ENCODE measurements at places on chromosomes 7 and 10.

GRCh38 chr10:62019685-62020359 lies 118.3 kb downstream of the ARID5B start:
- no peak for DNase-seq

- no peak for DNase-seq
These were observed 48.1 kb upstream of the EBF3 start for GRCh38 chr10:130012129-130012528.

GRCh38 chr7:75906991-75907667 lies 7.8 kb upstream of the POR start:
- no peak for DNase-seq

DNA sequence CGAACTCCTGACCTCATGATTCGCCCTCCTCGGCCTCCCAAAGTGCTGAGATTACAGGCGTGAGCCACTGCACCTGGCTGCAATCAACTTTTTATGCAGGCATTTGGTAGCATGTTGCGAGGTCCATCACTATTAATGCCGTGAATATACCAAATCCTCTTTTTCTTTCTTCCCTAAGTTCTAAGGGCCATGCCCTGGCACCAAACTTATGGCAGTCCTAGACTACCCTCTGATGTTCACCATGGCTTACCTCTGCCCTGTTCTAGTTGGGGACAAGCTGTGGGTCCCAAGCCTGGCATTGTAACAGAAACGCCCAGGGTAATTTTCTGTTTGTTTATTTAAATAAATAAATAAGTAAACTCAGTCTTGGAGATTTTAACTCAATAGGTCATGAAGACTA lies 13.3 kb downstream of the PRSS2 start:
- no peak for DNase-seq

DNA sequence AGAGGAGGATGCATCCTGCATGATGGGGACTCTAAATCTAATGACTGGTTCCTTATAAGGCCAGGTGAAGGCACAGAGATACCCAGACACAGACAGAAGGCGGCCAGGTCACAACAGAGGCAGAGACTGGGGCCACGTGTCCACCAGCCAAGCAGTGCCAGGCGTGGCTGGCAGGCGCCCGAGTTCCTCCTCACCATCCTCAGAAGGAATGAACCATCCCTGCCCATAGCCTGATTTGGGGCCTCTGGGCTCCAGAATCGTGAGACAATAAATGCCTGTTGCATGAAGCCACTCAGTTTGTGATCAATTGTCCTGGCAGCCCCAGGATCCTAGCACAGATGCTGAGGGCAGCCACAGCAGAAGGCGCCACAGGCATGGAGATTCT lies 69.0 kb upstream of the TNRC18 start:
- DNase-seq, result no peak

- no peak for DNase-seq
These were observed 51.0 kb downstream of the AMZ1 start for GRCh38 chr7:2738766-2739549.

DNA sequence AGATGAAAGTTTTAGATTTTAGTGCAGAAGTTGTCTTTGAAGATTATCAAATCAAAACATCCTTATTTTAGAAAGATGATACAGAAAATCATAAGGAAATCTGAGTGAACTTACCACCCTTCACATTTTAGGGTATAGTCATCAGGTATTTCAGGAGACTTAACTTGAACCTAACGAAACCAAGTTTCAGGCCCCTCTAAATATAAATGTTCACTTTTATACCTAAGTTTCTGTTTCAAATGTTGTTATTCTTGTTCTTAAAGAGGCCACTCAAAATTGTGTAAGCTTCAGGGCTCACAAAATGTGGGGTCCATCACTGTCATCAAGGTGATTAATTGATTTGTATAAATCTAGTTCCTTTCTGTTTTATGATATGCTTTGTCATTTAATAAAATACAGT lies 216.2 kb downstream of the KIAA1217 start:
- no peak for DNase-seq

DNA sequence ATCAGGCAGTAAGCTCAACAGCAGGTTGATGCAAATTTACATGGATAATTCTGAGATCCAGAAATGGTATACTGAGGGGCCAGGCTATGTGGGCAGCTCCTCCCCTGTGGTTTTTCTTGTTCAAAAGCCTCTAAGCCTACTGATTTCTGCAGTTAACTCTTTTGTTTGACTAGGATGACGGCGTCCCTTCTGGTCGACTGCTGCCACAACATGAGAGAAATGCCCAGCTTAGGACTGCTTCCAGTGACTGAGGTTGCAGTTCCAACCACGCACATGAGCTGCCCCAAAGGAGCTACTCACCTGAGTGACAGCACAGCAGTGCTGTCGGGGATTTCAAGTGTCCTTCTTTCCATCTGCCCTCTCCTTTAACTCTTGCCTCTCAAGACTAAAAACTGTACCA lies 973.0 kb upstream of the GHITM start:
- DNase-seq, result no peak

GRCh38 chr10:1044964-1045363 lies 4.0 kb downstream of the IDI1 start:
- DNase-seq, result no peak

DNA sequence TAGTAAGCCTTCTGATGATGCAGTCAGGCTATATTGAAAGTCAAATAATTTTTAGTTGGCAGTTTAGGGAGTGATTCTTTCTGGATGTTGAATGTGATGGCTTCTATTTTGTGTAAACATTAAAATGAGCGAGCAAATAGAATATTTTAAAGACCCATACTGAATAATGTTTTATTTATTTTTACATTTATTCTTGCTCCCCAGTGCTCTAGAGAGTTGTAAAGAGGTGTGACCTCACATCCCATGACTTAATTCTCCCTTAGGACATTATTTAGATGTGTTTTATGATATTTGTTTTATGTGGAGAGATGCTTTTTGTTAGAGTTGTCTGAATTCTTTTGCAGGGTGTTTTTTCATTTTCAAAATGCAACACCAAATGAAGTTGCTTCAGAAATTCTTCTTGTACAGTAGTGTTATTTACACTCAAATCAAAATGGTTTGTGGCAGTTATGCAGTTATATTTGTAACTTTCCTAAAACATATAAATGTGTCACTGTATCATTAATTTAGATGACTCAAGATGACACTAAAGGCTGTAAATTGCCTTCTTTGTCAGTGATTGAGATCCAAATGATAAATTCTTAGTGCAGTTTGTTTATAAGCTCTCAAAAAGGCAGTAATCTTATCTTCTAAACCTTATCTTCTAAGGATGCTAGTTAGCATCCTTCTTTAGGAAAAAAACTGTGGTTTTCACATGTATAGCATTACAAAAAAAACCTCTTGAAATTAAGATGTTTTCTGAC lies 12.4 kb downstream of the UMAD1 start:
- DNase-seq, result no peak

DNA sequence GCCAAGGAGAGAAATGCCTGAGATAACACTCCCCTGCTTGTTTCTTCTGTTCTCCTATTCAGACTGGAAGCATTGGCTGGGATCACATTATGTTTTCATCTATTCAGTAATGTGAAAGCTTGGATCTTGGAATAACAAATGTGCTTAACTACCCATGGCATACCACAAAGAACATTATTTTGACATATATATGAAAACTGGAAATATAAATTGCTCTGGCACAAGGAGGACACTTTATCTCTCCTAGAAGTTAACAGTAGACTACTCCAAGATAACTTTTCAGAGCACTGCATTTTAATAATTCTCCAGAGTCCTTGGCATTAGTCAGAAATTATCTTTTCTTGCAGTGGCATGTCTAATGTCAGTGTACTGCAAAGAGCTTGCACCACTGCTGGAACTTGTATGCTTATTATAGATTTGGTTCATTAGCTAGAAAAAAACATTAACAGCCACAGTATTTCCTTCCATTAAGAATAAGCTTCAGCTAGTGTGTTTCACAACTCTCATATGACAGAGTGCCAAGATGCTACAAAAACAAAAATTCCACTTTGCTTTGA lies 169.3 kb upstream of the LRRN3 start:
- no peak for DNase-seq

DNA sequence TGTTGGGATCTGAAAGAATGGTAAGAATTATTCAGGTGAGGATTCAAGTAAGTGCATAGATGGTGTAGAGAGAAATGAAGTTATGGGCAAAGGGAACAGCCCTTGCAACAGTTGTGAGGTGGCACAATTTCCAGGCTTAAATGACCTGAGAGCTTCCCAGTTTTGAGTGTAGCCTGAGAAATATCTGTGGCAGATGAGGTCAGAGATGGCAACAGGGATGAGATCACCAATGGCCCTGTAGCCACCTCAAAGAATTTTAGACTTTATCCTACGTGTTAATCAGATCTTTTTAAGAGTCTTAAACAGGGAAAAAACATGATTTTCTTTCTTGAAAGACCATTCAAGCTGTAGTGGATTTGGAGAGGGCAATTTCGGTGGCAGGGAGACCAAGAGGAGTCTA lies 1.9 kb upstream of the NRF1 start:
- no peak for DNase-seq

- no peak for DNase-seq
These were observed 19.5 kb downstream of the PRF1 start for GRCh38 chr10:70582793-70583668.

- DNase-seq, result no peak
These were observed 16.0 kb downstream of the HIF1AN start for GRCh38 chr10:100551738-100552137.

- peak; percentile 50 for DNase-seq
These were observed at the start of gene GSDME for GRCh38 chr7:24757353-24758275. GSDME (minus strand) TSS chr7:24757464; CDS start chr7:24749774, 7,690 bp downstream.

DNA sequence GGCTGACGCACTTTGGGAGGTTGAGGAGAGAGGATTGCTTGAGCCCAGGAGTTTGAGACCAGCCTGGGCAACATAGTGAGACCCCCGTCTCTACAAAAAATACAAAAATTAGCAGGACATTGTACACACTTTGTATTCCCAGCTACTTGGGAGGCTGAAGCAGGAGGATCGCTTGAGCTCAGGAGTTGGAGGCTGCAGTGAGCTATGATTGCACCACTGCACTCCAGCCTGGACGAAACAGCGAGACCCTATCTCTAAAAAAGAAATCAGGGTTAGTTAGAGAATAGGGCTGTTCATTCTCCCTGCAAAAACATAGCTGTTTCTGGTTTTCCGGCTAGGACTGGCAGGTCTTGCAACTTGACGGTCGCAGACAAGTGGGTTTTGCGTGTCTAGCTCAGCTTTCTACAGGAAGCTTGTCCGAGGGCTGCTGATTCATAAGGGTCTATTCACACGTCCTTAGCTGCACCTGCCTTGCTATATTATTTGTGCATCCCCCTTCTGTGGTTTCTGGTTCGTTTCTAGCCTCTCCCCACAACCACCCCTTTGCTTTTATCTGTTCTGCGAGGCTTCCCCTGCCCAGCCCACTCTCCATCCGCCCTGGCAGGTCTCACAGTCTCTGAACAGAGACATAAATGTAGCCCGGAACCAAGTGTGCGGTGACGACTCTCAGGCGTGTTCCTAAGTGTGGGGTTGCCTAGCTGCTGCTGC lies 10.7 kb downstream of the AMZ1 start:
- no peak for DNase-seq

DNA sequence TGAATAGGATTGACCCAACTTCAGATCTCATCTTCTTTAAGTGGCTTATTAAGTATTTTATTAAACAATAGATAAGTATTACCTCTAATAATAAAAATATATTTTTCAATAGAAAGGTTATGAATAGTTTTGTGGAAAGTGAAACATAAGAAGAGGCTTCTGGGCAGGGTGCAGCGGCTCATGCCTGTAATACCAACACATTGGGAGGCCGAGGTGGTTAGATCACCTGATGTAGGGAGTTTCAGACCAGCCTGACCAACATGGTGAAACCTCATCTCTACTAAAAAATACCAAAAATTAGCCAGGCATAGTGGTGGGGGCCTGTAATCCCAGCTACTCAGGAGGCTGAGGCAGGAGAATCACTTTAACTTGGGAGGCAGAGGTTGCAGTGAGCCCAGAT lies 26.5 kb downstream of the GPR85 start:
- no peak for DNase-seq

GRCh38 chr7:137408126-137408525 lies 64.6 kb upstream of the PTN start:
- DNase-seq, result no peak

DNA sequence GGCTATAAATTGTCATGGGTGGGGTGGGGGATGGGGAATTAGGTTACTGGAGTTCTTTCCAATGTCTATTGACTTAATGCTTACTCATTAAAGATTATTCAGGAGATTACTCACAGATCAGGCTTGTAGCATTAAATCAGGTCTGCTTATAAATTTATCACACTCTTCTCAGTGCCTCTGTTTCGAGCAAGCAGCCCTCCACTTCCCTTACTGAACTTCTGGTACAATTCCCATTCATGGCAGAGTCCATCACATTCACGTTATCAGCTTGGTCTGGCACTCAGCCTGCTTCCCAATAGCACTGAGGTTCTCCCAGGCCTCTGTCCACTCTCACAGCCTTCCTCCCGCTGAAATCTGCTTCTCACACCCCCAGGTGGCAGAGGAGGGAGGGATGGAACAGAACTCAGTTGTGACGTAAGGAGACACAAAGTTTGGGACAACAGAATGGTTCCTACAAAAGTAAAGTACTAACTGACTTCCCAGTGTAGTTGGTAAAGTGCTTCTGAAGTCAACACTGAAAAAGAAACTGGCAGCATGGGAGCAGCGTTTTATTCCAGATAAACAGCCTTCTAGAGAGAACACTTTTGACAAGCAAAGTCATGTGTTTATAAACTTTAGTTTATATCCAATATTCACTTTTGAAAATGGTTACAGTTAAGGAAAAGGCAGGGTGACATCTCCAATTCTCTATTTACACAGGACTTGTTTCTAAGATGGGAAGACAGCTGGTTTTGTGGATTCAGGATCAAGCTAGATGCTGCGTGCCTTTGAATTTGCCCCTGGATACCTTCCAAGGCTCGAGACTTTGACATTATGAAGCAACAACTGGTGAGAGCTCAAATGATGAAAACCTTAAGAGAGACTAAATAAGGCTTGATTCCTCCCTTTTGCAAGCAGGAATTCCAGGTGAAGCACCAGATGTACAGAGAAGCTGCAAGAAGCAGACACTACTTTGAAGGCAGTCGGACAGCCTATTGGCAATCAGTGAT lies 81.4 kb downstream of the ATXN7L1 start:
- no peak for DNase-seq

DNA sequence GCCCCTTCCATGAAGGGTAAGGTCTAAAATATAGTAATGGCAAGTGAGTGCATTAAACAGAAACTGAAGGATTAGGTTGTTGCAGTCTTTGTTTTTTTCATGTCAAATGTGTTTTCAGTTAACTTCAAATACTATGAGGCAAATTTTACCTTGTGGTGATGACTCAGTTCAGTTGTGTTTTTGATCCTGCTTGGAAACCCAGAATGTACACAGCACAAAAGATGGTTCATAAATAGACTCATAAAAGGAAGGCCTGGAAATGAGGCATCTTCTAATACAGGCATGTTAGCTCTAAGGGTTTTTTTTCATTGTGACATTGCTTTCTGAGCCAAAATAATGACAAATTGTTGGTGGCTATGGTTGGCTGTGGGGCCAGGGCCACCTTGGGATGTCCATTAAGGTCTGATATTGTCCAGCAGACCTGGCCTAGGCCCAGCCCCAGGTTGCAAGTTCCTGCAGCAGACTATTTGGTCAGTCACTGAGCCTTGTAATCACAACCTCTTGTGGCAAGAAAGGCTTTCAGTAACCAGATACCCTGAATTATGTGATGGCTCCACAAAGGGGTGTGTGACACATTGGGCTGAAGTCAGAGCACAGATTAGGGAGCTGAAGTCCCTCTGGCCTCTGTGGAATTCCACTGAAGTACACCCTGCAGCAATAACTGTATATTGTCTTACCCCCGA lies 69.0 kb upstream of the SAMD8 start:
- DNase-seq, result no peak

Measured in hippocampal formation (tissue), 2 donors.